Mononuclear cell (primary cell): ENCODE measurements at places on chromosomes 5 and 9. TPM values are rescaled to one million over a fixed set of nuclear protein-coding genes. Genes with fewer than 3 reads are reported as not detected.

CCDC192 gene
- not detected for total RNA-seq

NAIP gene
- total RNA-seq, result 18.8 TPM

PCDHA8 gene
- not detected for total RNA-seq

INSL6 gene
- total RNA-seq, result not detected

IL9 gene
- not detected for total RNA-seq

GABRB2 gene
- not detected for total RNA-seq

DOCK8 gene
- 80.8 TPM for total RNA-seq

SLCO6A1 gene
- total RNA-seq, result not detected

CD72 gene
- total RNA-seq, result 4.9 TPM

RPP25L gene
- 6.1 TPM for total RNA-seq

PCDHGB6 gene
- total RNA-seq, result 0.63 TPM

SIT1 gene
- 9.6 TPM for total RNA-seq

PTGER4 gene
- 441 TPM for total RNA-seq

ASPN gene
- total RNA-seq, result not detected

LHX3 gene
- not detected for total RNA-seq

LCNL1 gene
- 0.10 TPM for total RNA-seq

GALT gene
- total RNA-seq, result 46.4 TPM

C9orf50 gene
- not detected for total RNA-seq

C8G gene
- total RNA-seq, result not detected

C1QTNF3 gene
- 3.6 TPM for total RNA-seq

FOCAD gene
- total RNA-seq, result 19.0 TPM

TUSC1 gene
- total RNA-seq, result 0.52 TPM

NUTM2G gene
- not detected for total RNA-seq

ABCA1 gene
- total RNA-seq, result 43.4 TPM

CFAP157 gene
- total RNA-seq, result not detected

SLC24A2 gene
- total RNA-seq, result 0.10 TPM

PDE6A gene
- not detected for total RNA-seq

SLC27A6 gene
- total RNA-seq, result not detected

FAM221B gene
- total RNA-seq, result not detected

OR13C8 gene
- not detected for total RNA-seq

WWC1 gene
- 0.10 TPM for total RNA-seq

SLCO4C1 gene
- total RNA-seq, result 1.9 TPM

ADCY2 gene
- under 0.01 TPM for total RNA-seq

EHMT1 gene
- total RNA-seq, result 56.6 TPM

MYMK gene
- total RNA-seq, result not detected

OCLN gene
- 0.10 TPM for total RNA-seq

MZB1 gene
- 2.9 TPM for total RNA-seq

CDKN2B gene
- total RNA-seq, result 0.63 TPM

ADAMTS19 gene
- not detected for total RNA-seq

COL23A1 gene
- 0.10 TPM for total RNA-seq

GPSM1 gene
- total RNA-seq, result 2.6 TPM

ANKRD31 gene
- 0.63 TPM for total RNA-seq

RORB gene
- 0.10 TPM for total RNA-seq

GFI1B gene
- total RNA-seq, result 13.6 TPM

NPM1 gene
- 1,212 TPM for total RNA-seq

SH3GL2 gene
- under 0.01 TPM for total RNA-seq
